Stimulated activated CD4-positive, alpha-beta T cell treated with anti-CD3 and anti-CD28 coated beads, Interleukin-4, amount 100 ng/mL, for 1 hour (primary cell): ENCODE measurements at places on chromosomes 1 and 21.

DNA sequence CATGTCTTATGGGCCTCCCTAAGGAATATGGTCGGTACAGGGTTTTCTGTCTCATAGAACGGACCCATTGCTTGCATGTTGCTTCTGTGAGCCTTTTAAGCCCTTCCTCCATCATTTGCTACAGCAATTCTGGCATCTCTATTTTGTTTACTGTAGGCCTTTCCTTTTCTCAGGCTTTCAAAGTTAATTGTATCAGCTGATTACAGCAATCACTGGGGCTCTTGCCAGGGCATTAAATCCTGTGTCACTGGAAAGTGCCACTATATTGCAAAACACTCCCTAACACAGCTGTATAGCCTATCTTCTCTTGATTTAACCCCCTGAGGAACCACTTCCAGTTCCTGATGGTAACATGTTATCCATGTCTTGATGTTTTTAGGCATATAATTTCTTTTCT is 156.5 kb downstream of the PDE4B start:
- DNase-seq, result no peak

DNA sequence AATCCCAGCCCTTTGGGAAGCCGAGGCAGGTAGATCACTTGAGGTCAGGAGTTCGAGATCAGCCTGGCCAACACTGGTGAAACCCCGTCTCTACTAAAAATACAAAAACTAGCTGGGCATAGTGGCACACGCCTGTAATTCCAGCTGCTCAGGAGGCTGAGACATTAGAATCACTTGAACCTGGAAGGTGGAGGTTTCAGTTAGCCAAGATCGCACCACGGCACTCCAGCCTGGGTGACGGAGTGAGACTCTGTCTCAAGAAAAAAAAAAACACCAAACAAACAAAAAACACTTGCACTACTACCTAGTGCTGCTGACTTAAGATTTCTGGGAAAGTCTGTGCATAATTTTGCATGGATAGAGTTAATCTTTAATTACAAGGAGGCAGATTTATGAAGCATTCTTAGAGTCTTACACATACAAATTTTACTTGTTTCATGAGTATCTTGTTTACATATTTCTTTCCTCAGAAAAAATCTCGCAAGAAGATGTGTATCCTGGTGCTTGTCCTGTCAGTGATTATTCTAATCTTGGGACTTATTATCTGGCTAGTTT is 8.7 kb upstream of the PPP1R8 start:
- DNase-seq, result no peak

DNA sequence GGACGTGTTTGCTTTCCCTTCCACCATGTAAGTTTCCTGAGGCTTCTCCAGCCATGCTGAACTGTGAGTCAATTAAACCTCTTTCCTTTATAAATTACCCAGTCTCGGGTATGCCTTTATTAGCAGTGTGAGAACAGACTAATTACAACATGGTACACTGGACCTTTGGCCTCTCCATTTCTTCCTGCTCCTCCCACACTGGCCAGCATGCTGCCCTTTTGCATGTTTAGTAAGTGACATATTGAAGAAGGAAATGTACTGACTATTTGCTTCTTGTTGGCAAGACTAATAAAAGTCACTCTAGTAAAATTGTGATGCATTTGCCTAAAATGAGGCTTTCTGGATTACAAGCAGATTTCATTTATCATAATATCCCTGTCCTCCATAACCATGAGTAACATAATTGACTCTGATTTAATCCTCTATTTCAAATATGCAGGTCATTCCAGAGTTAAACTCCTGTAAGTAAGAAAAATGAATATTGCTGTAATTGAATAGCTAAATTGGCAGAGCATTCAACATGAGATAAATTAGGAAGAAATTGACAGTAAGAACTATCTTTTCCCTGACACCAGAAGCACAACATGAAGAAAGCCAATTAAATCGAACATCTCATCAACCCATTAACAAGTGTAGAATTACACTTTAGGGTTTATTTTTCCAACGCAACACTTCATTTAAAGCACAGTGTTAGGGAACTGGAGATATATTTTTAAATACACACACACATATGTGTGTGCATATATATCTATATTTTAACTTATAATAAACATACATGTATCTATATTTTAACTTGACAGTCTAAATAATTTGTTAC is 427.8 kb upstream of the ZP4 start:
- no peak for DNase-seq

- DNase-seq, result no peak
Measured at GRCh38 chr1:9302745-9303524, 10.2 kb downstream of the SPSB1 start.

DNA sequence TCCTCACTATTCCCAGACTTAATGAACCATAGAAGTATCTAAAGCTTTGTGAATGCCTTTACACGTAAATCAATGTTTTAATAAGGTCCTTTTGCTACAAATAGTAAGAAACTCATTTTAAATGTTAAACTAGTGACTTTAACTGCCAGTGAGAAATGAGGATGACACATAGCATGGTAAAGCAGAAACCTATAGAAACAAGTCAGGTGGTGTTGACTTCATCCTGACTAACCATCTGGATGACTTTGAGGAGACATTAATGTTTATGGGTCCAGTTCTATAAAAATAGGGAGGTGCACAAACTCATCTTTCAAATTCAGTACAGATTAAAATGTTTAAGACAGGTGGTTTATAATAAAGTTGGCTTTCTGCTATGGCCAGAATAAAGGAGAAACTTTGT is 85.4 kb downstream of the COLGALT2 start:
- DNase-seq, result no peak
